ENCODE measurements at places on chromosomes 12 and 14. TPM values are rescaled to one million over a fixed set of nuclear protein-coding genes. Genes with fewer than 3 reads are reported as not detected.

KCNC2 gene
- total RNA-seq = not detected

KRT6C gene
- not detected for total RNA-seq

ARID2 gene
- total RNA-seq = 23.8 TPM

KRT73 gene
- not detected for total RNA-seq

PSME2 gene
- total RNA-seq = 381 TPM

ERGIC2 gene
- total RNA-seq = 132 TPM

MRPL51 gene
- 313 TPM for total RNA-seq

AMHR2 gene
- total RNA-seq = not detected

ADCK1 gene
- 6.2 TPM for total RNA-seq

FOXG1 gene
- not detected for total RNA-seq

DHRS2 gene
- 3.0 TPM for total RNA-seq

STAB2 gene
- total RNA-seq = not detected

GPR68 gene
- total RNA-seq = 7.8 TPM

FBXL14 gene
- 21.8 TPM for total RNA-seq

TAS2R31 gene
- 1.2 TPM for total RNA-seq

EIF2S3B gene
- total RNA-seq = 1.5 TPM
